ENCODE measurements at places on chromosomes 2 and 18.

GRCh38 chr2:219736209-219736608 is 108.8 kb downstream of the SLC4A3 start:
- DNase-seq: peak; percentile 22

DNA sequence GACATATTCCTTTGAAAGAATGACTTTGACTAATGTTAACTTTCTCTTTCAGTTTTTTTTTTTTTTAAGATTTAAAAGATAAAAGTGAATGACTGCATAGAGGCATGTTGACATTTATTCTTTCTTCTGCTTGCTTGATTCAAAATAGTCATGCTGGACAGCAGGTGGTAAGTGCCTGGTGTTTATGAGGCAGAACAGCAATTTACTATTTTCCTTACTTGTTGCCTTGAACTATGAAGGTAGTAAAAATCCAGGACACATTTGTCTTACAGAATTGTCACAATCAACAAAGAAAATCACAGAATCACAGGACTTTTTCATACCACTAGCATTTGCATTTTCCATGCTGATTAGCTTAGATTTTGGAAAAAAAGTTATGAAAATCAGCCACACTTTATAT is 388.3 kb downstream of the CTNNA2 start:
- no peak for DNase-seq

- DNase-seq: no peak
Measured at GRCh38 chr2:236045251-236046235, 122.6 kb downstream of the GBX2 start.

GRCh38 chr18:24138789-24139616 is at the start of gene CABYR:
Gene CABYR, plus strand, starts transcription at chr18:24139062. Its CDS starts 4,053 bp downstream, at chr18:24143115.
- DNase-seq: peak; percentile 83

DNA sequence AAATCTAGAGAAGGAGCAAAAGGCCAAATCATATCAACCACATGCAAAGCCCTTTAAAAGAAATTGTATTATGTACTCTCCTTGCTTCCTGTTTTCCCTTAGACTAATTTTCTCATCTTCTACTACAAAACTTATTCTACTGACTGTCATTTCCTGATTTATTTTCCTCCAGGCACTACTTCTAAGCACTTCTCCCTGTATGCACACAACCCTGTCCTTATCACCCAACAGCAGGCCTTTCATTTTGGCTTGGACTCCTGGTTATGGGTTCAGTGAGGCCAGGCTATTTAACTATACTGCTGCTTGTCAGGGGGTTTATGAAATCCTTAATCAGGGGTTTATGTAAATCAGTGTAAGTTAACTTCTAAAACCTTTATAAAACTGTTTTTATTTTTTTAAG is 205.1 kb upstream of the FAM98A start:
- no peak for DNase-seq

DNA sequence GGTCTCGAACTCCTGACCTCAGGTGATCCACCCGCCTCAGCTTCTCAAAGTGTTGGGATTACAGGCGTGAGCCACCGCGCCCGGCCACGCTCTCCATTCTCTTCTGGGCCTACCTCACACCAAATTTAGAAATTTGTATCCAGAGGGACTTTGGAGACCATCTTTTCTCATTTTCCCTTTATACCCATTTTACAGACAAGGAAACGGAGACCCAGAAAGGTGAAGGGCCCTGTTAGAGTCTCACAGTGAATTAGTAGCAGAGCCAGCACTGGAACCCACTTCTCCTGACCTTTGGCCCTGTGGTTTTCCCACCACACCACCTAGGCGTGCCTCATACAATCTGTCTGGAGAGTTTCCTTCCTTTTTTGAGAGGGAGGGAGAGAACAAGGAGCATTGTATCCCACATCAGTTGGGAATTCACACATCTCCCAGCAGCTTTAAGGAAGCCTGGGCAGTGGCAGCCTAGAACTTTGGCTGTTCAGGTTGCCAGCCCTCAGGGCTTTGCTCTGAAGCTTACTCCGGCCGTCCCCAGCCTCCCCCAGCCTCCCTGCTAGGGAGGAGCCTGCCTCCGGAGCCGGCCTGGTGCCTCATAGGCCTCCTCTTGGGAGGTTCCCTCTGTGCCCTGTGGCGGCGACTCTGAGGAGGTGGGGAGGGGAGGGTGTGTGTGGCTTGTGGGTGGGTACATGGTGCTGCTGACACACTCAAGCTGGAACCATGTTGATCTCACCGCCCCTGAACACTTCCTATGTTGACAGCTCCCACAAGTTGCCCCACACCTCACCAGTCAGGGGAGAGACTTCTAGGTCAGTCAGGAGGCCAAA is 13.8 kb downstream of the FOSL2 start:
- DNase-seq: no peak

- no peak for DNase-seq
Measured at GRCh38 chr18:61719671-61720070, 173.1 kb downstream of the RNF152 start.

- DNase-seq: no peak
Measured at GRCh38 chr18:48162956-48163737, 232.7 kb upstream of the SMAD2 start.

DNA sequence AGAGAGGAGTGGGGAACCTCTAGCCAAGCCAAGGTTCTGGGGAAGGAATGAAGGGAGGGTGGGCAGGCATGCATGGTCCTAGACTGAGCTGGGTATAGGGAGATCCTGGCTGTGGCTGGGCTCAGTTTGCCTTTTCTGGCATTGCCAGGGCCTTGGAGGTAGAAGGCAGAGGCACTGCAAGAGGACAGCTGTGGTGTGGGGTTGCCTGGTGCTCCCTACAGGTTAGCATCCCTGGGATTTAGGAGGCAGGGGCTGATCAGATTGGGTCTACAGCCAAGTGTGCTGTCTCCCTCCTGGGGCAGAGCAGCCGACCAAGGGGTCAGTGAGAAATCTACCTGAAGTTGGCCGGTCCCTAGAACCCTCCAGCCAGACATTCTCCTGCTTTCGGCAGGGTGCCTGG is 15.9 kb downstream of the ABCG8 start:
- DNase-seq: no peak

DNA sequence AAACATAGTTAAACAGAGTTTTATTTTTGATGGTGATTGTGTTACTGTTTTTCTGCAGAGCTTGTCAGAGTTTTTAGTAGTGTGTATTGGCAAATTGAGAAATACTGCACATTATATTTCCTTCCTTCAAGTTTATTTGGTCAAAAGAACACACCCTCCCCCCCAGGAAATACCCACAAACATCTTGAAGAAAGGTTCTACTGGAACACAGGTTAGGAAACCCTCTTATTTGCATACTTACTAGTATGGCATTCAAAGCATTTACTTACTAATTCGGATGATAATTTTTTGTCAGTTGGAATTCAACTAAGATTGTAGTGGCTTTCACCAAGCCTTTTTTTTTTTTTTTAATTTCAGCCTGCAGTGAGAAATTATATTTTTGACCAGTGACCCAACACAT is 9.1 kb downstream of the CAB39 start:
- peak; percentile 38 for DNase-seq

DNA sequence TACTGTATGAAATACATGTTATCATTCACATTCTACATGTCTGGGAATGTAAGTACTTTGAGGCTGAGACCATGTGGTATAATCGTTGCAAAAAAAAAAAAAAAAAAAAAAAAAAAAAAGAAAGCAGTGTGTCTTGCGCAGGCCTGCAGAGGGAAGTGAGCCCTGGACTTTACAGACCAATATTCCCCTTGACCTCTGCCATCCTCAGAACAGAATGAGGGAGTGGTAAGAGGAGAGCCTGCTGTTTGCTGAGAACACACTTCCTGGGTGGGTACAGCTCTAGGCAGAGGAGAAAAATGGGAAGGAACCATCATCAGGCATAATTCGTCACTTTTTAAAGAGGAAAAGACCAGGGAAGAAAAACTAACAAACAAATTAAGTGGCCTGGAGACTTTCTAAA is 28.8 kb upstream of the TBC1D8 start:
- DNase-seq: no peak

DNA sequence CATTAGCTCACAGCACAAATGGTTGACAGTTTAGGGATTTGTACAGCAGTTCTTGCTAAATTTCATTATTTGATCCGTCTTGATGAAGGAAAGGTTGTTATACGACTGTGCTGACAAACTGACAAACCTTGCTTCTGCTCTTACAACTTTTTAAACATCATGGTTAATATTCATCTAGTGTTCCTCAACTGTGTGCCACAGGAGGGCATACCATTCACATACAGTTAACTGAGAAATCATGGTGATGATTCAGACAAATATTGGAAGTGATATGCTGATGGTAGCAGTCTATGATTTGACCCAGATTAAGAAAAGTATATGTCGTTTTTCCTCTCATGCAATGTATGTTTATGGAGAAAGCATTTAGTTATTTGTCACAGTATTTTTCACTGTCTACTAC is 129.8 kb upstream of the FSIP2 start:
- no peak for DNase-seq

- no peak for DNase-seq
Measured at GRCh38 chr2:235976516-235976915, 191.7 kb downstream of the GBX2 start.

DNA sequence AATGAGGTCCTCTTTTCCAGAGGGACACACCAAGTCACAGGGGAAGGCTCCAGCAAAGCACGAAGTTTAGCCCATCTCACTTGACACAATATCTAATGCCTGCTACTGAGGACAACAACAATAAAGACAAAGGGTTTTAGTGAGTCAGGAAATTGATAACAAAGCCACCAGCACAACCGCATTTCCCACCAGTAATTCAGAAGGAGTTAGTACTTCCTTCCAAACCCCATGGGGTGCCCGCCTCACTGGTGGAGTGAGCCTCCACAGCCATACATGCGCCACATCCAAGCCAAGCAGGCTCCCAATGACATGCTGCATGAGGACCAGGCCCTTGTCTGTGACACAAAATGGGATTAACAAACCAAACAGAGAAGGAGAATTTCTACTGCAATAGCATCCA is 40.1 kb downstream of the MRPL35 start:
- DNase-seq: no peak

GRCh38 chr2:38293152-38293865 is 83.8 kb downstream of the ATL2 start:
- DNase-seq: no peak

GRCh38 chr2:11720752-11721151 is 25.7 kb upstream of the LPIN1 start:
- DNase-seq: no peak

GRCh38 chr2:205411558-205411957 is 270.7 kb upstream of the NRP2 start:
- DNase-seq: no peak

GRCh38 chr18:23258566-23259469 is 123.5 kb downstream of the CABLES1 start:
- no peak for DNase-seq

DNA sequence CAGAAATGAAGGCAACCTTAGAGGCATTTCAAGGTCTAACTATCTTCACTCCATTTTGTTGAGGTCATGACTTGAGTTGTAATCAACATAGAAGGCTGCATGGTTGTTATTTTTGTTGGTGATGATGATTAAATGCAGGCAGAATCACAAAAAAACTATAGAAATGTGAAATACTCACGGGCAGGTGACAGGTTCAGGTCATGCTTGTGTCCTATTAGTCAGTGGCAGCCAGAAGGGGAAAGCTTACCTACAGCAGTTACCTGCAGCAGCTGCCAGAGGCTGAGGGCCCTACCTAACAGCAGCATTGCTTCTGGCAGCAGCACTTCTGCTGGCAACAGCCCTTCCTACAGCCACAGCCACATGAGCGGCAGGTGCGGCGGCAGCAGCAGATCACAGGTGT is 394 bp downstream of the SCYGR3 start:
- DNase-seq: no peak

DNA sequence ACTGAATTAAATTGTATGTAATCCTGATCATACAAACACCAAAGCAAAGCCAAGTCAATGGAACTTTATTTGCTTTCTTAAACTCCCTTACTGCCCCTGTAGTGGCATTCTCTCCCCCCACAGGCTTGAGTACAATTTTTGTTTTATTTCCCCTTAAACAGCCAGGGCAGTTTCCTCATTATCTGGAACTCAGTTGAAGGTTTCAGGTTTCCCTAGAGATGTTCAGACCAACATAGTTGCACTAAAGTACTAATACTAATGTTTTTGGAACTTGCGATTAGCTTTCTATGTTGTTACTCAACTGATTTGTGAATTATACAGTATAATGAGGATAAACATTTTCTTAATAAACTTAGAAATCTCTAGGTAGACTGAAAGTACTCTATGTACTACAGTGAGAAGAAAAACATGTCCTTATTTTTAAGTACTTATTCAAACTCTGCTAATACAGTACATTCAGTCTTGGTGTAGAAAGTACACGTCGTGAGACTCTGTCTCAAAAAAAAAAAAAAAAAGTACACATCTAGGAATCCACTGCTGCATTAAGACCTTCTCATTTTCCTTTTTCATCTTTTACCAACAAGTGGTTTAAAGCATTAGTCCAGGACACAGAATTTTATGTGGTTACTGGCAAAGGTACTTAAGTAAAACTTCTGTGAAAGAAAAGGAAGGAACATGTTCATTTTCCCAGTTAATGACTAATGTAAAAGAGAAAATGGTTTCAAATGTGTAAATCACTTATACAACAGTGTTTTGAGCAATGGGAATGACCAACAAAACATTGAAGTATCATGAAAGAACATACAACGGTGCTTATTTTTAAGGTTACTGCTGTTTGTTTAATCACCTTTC is 209.5 kb upstream of the SMAD7 start:
- no peak for DNase-seq

GRCh38 chr2:30392097-30392496 is 54.9 kb upstream of the LCLAT1 start:
- DNase-seq: no peak

DNA sequence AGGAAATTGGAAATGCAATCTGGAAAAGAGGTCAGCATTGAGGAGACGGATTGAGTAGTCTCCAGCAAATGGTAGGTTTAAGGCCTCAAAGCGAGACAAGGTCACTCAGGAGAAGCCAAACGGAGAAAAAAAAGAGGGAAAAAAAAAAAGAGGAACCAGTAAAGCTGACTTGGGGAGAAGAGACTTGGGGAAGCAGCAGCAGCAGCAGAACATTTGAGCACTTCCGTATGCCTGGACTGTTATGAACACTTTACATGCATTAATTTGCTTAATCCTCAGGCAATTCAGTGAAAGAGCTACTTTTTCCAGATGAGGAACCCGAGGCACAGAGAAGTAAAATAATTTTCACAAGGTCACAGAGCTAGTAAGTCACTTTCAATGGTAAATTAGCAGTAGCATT is 81.3 kb downstream of the OSBPL6 start:
- DNase-seq: no peak

- DNase-seq: no peak
Measured at GRCh38 chr2:20609349-20609994, 41.4 kb downstream of the HS1BP3 start.

- no peak for DNase-seq
Measured at GRCh38 chr2:205848601-205849000, 166.3 kb downstream of the NRP2 start.

- no peak for DNase-seq
Measured at GRCh38 chr2:215431778-215432758, 3.8 kb downstream of the FN1 start.
